ENCODE measurements at places on chromosomes 7 and 10. TPM values are rescaled to one million over a fixed set of nuclear protein-coding genes. Genes with fewer than 3 reads are reported as not detected.

GRCh38 chr10:106387063-106387462, 777.4 kb downstream of the SORCS1 start:
- DNase-seq = no peak

DNA sequence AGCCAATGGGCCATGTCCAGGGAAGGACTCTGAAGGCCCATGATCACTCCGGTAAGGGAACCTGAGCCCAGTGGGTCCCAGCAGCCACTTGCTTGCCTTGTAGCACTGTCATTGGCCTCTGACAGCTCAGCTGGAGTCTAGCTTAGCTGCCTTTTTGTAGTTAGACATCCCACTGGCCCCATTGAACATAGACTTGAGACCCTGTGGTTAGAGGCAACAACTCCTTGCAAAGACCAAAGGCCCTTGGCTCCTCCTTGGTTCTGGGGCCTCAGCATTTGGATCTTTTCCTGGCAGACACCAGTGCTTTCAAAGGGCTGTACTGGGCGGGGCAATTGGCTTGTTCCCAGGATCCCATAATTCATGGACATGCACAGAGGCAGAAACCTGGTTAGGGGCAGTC, 321.2 kb downstream of the CXCL12 start:
- no peak for DNase-seq

- no peak for DNase-seq
Observed at GRCh38 chr7:121045090-121045489, 56.6 kb downstream of the CPED1 start.

DNA sequence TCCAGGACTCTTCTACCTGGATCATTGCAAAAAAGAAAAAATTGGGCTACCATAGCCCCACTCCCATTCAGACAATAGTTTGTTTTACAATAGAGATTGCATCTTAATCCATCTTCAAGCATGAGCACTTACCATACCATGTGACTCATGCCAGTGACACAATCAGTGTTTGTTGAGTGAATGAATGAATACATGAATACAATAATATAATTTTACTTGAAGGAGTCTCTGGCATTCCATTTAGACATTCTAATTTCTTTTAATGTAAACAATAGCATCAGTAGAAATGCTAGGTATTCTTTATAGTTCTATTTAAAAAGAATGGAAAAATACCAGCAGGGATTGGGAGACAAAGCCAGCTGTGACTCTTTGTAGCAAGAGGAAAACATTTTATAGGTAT, 141.6 kb upstream of the AKR1E2 start:
- DNase-seq = no peak

DNA sequence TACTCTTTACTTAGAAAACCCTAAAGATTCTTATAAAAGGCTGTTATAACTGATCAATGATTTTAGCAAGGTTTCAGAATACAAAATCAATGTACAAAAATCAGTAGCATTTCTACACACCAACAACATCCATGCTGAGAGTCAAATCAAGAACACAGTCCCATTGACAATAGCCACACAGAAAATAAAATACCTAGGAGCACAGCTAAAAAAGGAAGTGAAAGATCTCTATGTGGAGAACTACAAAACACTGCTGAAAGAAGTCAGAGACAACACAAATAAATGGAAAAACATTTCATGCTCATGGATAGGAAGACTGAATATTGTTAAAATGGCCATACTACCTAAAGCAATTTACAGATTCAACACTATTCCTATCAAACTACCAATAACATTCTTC, 427.0 kb downstream of the KCNMA1 start:
- no peak for DNase-seq

- no peak for DNase-seq
Observed at GRCh38 chr7:55556031-55556430, 16.3 kb downstream of the VOPP1 start.

DNA sequence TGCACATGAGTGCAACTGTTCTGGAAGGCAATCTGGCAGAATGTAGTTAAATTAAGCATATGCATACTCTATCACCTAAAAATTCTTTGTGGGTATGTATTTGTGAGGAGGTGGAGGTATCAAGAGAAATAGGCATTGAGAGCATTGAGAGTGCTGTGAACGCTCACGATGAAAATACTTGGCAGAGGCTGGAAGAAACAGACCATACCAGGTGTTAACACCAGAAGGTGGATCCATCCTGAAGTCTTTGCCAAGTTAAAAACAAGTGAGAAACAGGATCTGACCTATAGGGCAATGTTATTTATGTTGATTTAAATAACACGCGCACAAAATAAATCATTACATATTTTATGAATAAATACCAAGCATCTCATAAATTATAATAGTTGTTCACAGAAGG, 311.6 kb downstream of the PCLO start:
- DNase-seq = no peak

GRCh38 chr7:135856356-135857144, 107.9 kb upstream of the FAM180A start:
- no peak for DNase-seq

GRCh38 chr10:78506614-78507013, 473.0 kb downstream of the RPS24 start:
- no peak for DNase-seq

GRCh38 chr10:122072491-122072890, 83.5 kb downstream of the TACC2 start:
- DNase-seq = no peak

DNA sequence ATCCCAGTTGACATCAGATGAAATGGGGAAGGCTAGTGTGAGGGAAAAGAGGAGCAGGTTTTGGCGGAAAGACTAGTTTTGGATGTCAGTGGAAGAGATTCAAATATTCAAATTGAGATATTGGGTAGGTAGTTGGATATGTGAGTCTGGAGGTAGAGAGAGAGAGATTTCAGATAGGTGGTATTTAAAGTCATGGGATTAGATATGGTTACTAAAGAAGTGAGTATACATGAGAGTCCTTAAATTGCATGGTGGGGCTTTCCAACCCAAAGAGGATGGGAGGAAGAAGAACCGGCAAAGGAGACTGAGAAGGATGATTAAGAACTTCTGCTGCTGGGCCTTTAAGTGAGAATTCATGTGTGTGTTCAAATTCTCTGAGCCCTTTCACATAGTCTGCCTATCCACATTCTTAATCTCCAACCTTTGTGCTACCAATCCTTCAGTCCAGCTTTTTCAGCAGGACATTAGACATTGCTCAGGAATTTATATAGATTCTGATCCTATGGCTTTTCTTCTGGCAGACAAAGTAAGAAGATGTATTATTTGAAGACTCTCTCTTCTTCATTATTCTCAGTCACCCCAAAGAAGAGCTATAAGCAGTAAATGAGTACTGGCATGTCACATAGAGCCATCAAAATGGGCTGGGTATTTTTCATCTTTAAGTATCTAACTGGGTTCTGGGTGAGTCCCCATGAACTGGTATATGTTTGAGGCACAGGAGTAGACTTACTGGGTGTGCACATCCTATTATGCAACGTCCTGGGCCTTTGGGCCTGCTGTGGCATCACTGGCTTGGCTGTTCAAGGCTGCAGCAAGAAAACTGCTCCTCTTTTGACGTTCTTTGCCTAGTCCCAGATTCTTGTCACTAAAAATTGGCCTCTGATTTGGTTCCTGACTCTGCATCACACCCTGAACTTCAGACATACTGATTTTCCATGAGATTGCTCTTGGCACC, 33.6 kb downstream of the ST7 start:
- DNase-seq = no peak

GRCh38 chr7:148706368-148706767, 7.7 kb downstream of the CUL1 start:
- DNase-seq = no peak

GRCh38 chr10:98257961-98258360, 10.0 kb downstream of the LOXL4 start:
- DNase-seq = no peak

- DNase-seq = no peak
Observed at GRCh38 chr7:158354861-158355260, 232.8 kb downstream of the PTPRN2 start.

DNA sequence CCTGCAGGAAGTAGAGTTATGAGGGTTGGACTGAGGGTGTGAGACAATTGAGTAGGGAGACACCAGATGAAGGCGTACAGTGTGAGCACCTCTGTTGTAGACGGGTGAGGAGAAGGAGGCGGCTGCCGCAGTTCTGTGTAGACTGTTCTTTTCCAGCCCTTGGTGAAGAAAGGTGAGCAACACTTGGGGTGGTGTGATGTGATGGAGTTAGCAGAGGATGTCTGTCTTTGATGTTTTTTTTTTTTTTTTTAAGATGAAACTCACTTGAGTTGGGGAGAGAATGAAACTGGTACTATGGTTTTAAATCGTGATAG, 42.8 kb upstream of the RNF216 start:
- DNase-seq = no peak

DNA sequence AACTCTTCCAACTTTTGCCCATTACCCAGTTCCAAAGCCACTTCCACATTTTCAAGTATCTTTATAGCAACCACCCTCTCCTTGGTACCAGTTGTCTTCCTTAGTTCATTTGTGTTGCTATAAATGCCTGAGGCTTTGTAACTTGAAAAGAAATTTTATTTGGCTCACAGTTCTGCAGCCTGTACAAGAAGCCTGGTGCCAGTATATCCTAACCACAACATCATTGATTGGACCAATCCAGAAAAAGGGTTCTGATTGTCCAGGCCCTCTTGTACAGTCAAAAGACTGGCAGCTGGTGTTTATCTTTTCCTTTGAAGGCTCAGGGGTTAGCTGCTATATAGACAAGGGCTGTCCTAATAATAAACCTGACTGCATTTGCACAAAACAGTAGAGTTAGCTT, 21.1 kb upstream of the ABCC2 start:
- DNase-seq = no peak

- DNase-seq = no peak
Observed at GRCh38 chr10:30171601-30172000, 112.2 kb upstream of the JCAD start.

GRCh38 chr10:123398180-123398591, 244.0 kb downstream of the BUB3 start:
- DNase-seq = no peak

DNA sequence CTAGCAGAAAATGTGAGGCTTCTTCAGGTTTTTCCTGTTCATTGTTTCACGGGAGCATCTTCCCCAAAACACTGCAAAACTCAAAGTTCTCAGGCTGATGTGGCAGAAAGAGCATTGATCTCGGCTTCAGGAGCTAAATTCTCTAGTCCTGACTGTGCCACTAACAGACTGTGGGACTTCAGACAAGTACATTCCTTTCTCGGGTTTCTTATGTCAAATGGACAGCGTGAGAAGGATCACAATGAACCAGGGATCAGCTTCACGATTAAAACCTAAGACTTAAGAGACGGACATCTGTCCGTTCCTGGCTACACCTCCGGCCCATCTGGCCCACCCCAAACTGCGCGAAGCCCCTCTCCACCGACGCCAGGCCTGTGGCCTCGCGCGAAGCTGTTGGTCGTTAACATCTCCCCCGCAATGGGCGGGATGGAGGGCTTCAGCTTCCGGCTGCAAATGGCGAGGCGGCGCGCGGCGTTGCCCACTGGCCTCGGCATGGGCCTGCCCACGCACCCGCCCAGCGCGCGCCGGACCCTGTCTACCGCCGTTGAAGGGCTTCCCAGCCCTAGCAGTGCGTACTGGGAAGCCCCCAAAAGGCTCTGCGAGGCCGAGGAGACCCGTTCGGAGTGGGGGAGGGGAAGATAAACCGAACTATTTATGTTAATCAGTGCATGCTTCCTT, 549 bp upstream of the DDX50 start:
- DNase-seq = peak; percentile 88

DNA sequence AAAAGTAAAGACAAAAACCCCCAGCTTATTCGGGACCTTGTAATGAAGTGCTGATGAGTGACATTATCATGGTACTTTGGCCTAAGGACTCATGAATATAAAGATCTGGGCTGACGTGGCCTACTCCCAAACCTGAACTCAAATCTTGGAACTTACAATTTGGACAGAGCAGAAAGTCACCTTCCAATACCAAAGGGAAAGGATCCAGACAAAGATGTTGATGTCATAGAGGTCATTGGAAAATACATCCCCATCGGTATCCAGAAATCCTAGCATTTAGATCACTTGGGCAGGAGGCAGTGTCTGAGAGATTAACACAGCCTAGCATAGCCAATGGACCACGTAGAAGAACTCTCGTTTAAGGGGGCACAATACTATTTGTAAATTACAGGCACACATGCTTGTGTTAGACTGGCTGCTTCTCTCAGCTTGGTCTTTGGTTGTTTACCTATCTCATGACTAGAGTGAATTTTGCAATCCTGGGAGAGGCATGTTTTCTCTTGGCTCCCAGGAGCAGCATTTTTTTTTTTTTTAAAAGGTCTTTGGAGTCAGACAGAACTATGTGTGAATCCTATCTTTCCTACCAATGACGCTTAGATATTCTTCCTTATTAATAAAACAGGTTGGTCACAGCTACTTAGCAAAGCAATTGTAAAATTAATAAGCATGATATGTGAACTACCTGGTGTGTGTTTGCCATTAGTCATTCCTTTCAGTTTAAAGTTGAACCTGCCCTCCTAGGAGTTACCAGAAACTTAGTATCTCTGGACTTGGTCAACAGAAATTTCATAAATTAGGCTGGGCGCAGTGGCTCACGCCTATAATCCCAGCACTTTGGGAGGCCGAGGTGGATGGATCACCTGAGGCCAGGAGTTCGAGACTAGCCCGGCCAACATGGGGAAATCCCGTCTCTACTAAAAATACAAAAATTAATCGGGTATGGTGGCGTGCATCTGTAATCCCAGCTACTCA, 27.8 kb upstream of the MRPS33 start:
- no peak for DNase-seq

DNA sequence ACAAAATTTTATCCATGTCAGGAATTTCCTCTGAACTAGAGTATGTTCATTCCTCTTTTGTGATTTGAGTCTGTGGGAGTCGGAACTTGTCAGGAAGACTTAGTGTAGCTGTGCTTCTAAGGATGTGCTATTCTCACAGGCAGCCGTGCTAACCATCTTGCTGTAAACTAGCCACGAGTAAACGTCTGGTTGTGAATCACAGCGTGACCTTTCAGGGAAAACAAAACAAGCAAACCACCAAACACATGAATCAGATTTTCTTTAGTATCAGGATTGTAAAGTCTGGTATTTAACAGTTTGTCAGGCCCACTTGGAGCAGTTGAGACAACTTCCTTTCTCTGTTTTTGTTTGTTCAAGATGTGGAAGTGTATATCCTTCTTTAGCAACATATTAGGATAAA, 32.0 kb downstream of the AUTS2 start:
- no peak for DNase-seq

Gene EPC1
- 21.0 TPM for total RNA-seq

Gene ZNF488
- not detected for total RNA-seq

Gene RARRES2
- 86.4 TPM for total RNA-seq

Gene ICA1
- total RNA-seq = 62.5 TPM

Gene COL13A1
- total RNA-seq = 3.8 TPM

Gene LRIT1
- not detected for total RNA-seq

Gene ASAH2
- 3.5 TPM for total RNA-seq

Gene LDB3
- 585 TPM for total RNA-seq

Gene FAM200A
- total RNA-seq = 5.6 TPM

Gene CCL24
- 0.56 TPM for total RNA-seq

Data from left cardiac atrium (tissue), 4 donors.